ENCODE measurements at places on chromosomes 4 and X. TPM values are rescaled to one million over a fixed set of nuclear protein-coding genes. Genes with fewer than 3 reads are reported as not detected.

Gene TMEM31
- total RNA-seq: not detected

Gene FABP2
- not detected for total RNA-seq

Gene FRG2
- total RNA-seq: not detected

Gene CXCL1
- 128 TPM for total RNA-seq

Gene SULT1E1
- not detected for total RNA-seq

Gene TLR8
- total RNA-seq: not detected

Gene SPON2
- 1,063 TPM for total RNA-seq

Measured in placental pericyte (primary cell).